Renal pelvis (tissue), 12 donors: ENCODE measurements at places on chromosomes 6 and 20. TPM values are rescaled to one million over a fixed set of nuclear protein-coding genes. Genes with fewer than 3 reads are reported as not detected.

Gene CPNE5
- 14.1 TPM for polyA plus RNA-seq

Gene CST3
- 149 TPM for polyA plus RNA-seq

Gene CST7
- 0.46 TPM for polyA plus RNA-seq

Gene SLC32A1
- 2.3 TPM for polyA plus RNA-seq

Gene KIFC1
- 43.3 TPM for polyA plus RNA-seq

Gene ADGRF4
- polyA plus RNA-seq = 0.53 TPM

Gene POU5F1
- polyA plus RNA-seq = 9.2 TPM

Gene BYSL
- 27.9 TPM for polyA plus RNA-seq

Gene GOPC
- 56.5 TPM for polyA plus RNA-seq

Gene ADGB
- polyA plus RNA-seq = 0.52 TPM

Gene PRR3
- polyA plus RNA-seq = 29.2 TPM

Gene SLC24A3
- polyA plus RNA-seq = 4.5 TPM

Gene CEBPB
- polyA plus RNA-seq = 5.8 TPM

Gene NECAB3
- 19.2 TPM for polyA plus RNA-seq

Gene LTB
- polyA plus RNA-seq = 2.7 TPM

Gene CRIP3
- 8.3 TPM for polyA plus RNA-seq

Gene ZSCAN16
- 11.3 TPM for polyA plus RNA-seq

Gene SLC35D3
- not detected for polyA plus RNA-seq

Gene PPP1R3G
- polyA plus RNA-seq = 1.7 TPM

Gene DEFB116
- not detected for polyA plus RNA-seq

Gene NRSN1
- 0.44 TPM for polyA plus RNA-seq

Gene GUCA1A
- not detected for polyA plus RNA-seq

Gene RFX6
- polyA plus RNA-seq = 0.10 TPM

Gene BACH2
- polyA plus RNA-seq = 9.2 TPM

Gene DEFB121
- not detected for polyA plus RNA-seq

Gene KHDC1L
- 0.79 TPM for polyA plus RNA-seq
